Stomach (tissue), 19 donors: ENCODE measurements at places on chromosomes 12 and 14. TPM values are rescaled to one million over a fixed set of nuclear protein-coding genes. Genes with fewer than 3 reads are reported as not detected.

DNA sequence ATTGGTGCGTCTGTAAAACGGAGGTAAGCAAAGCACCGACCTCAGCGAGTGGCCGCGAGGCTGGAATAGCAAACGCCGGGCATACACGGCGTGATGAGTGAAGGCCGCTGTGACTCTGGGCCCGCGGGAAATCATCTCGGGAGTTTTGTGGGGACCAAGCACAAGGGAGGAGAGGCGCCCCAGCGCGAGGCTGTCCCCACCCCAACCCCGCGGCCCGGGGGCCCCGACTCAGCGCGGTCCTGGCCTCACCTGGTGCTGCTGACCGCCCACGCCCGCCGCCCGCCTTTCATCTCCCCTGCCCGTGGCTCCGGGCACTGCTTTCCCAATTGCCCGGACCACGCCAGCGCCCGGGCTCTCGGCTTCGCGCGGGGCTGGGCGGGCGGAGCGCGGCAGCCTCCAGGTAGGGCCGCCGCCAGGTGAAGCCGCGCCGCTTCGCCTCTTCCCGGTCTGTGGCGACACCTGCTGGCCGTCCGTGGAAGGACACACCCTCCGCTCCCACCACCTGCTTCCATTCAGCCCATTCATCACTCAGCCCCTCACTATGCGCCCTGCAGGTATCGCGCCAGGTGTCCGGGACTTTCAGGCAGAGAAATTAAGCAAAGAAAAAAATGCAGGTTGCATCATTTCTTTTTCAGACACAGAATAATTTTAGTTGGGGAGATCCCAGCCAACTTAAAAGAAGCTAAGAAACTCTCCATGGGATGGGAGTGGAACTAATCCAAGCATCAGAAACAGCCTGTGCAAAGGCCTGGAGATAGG lies 360.4 kb downstream of the MED13L start:
- H3K4me1 ChIP-seq, result peaks cover 6% of the 10 kb centered on the region
- no peaks in the 10 kb centered on the region for H3K36me3 ChIP-seq
- no peaks in the 10 kb centered on the region for H3K27me3 ChIP-seq
- peak overlapping the region; percentile 19 for H3K4me3 ChIP-seq

- H3K27me3 ChIP-seq, result no peaks in the 10 kb centered on the region
- H3K4me3 ChIP-seq, result no peak overlapping the region
- peaks cover 5% of the 10 kb centered on the region for H3K4me1 ChIP-seq
- no peak overlapping the region for H3K27ac ChIP-seq
- DNase-seq, result no peak
- no peaks in the 10 kb centered on the region for H3K36me3 ChIP-seq
Measured at GRCh38 chr12:52180971-52181628, 10.7 kb downstream of the KRT80 start.

DNA sequence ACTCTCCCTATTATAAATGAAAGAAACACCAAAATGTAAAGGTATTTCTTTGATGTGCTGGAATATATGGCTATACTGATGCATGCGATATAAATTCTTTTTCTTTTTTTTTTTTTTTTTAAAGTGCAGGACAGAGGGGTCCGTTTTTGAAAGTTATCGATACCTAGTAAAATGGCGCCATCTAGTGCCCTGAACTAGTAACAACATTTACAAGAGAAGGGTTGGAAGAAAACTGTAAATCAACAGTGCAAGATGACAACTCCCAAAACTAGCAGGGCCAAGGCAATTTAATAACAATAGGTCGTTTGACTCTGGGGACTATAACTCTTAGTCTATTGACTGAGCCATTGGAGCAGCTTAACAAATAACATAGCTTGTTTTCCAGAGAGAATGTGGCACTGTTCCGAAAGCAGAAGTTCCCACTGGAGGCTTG lies 137.7 kb downstream of the SPTSSA start:
- DNase-seq, result no peak
- H3K4me1 ChIP-seq, result peaks cover 8% of the 10 kb centered on the region
- no peak overlapping the region for H3K4me3 ChIP-seq
- H3K36me3 ChIP-seq, result no peaks in the 10 kb centered on the region
- no peaks in the 10 kb centered on the region for H3K27me3 ChIP-seq

PRB2 gene
- not detected for total RNA-seq

DNA sequence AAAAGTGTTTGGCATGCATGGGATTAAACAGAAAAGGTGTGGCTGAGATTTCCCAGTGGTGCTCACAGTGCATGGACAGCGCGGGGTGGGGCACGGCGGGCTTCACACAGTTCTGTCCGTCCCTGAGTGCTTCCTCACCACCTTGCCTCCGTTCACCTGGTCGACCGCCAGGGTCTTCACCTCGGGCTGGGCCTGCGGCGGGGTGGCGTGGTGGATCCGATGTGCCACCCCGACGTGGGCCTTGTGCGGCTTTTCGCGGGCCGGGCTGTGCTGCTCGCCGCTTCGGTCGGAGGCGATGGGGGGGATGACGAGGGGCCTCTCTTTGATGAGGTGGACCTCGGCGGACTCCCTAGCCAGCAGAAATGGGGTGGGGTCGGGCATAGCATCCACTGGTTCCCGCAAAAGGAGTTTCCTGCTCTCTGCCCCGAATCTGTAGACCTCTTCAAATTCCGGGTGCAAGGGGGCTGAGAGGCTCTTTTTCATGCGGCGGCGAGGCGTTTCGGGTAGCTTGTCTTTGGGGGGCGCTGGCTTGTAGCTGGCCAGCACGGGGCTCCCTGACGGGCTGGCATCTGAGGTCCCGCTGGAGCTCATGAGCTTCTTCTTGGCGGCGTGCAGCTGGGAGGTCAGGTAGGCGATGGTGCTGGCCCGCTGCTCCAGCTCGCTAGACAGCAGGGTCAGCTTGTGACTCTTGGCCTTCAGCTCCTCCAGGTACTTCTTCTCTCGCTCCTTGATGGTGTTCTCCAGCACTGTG lies 35.5 kb downstream of the CCDC92 start:
- no peak overlapping the region for H3K4me3 ChIP-seq
- no peaks in the 10 kb centered on the region for H3K27me3 ChIP-seq
- no peak overlapping the region for H3K27ac ChIP-seq
- no peak for DNase-seq
- peaks cover 5% of the 10 kb centered on the region for H3K4me1 ChIP-seq

GRCh38 chr12:27913999-27914614 lies 58.4 kb downstream of the PTHLH start:
- H3K4me3 ChIP-seq, result no peak overlapping the region
- H3K27me3 ChIP-seq, result no peaks in the 10 kb centered on the region
- no peaks in the 10 kb centered on the region for H3K4me1 ChIP-seq
- no peak overlapping the region for H3K27ac ChIP-seq

CLECL1 gene
- total RNA-seq, result not detected

DNA sequence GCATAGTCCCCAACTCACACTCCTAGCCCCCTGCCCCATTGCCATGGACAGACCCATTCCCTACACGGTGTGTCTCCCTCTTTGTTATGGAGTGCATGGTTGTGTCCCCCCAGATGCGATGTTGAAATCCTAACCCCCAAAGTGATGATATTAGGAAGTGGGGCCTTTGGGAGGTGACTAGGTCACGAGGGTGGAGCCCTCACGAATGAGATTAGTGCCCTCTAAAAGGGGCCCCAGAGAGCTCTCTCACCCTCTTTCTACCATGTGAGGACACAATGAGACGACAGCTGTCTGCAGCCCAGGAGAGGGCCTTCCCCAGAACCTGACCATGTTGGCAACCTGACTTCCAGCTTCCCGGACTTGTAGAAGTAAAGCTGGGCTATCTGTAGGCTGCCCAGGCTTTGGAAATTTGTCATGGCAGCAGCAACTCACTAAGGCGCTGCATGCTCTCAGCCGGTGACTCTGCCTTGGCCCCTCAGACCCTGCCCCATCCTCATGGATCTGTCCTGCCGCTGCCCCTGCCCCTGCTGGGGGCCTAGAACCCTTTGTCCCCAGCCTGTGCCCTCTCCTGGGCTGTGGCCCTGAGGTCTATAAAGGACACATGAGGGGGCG lies 318.1 kb upstream of the RTL1 start:
- H3K27me3 ChIP-seq, result no peaks in the 10 kb centered on the region
- H3K4me1 ChIP-seq, result no peaks in the 10 kb centered on the region
- DNase-seq, result no peak
- H3K4me3 ChIP-seq, result no peak overlapping the region

KCNA5 gene
- not detected for total RNA-seq

DNA sequence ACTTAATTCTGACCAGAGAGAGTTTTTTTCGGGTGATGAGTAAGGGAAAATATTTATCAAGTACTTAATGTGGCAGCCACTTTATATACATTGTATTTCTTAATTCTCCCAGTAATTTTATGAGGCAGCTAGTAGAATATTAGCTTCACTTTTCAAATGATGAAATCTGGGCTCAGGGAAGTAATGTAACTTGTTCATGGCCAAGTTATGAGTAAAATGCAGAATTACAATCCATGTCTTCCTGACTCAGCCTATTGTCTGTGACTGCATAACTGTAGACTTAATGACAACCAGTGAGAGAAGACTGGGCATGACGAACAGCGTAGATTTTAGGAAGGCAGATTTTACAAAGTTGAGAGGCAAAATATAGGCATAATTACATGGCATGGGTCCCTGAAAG lies 106.7 kb upstream of the MIS18BP1 start:
- H3K27ac ChIP-seq, result no peak overlapping the region
- no peaks in the 10 kb centered on the region for H3K4me1 ChIP-seq
- no peaks in the 10 kb centered on the region for H3K36me3 ChIP-seq
- H3K4me3 ChIP-seq, result no peak overlapping the region

RBM19 gene
- 25.9 TPM for total RNA-seq

- peaks cover 19% of the 10 kb centered on the region for H3K4me1 ChIP-seq
- H3K27ac ChIP-seq, result no peak overlapping the region
- peaks cover 1% of the 10 kb centered on the region for H3K36me3 ChIP-seq
- H3K27me3 ChIP-seq, result no peaks in the 10 kb centered on the region
- DNase-seq, result no peak
- no peak overlapping the region for H3K4me3 ChIP-seq
Measured at GRCh38 chr14:89564286-89564957, 147.4 kb upstream of the FOXN3 start.

- no peak overlapping the region for H3K4me3 ChIP-seq
- no peak for DNase-seq
- peaks cover 7% of the 10 kb centered on the region for H3K4me1 ChIP-seq
- no peak overlapping the region for H3K27ac ChIP-seq
Measured at GRCh38 chr14:49494836-49495235, 91.3 kb downstream of the RPS29 start.

GRCh38 chr12:122350141-122350848 lies 72.2 kb downstream of the CLIP1 start:
- H3K36me3 ChIP-seq, result peaks cover 87% of the 10 kb centered on the region
- H3K4me1 ChIP-seq, result peaks cover 6% of the 10 kb centered on the region
- H3K27me3 ChIP-seq, result no peaks in the 10 kb centered on the region
- no peak overlapping the region for H3K4me3 ChIP-seq
- no peak for DNase-seq
- peak overlapping the region; percentile 39 for H3K27ac ChIP-seq

TRHDE gene
- total RNA-seq, result 1.4 TPM

SOAT2 gene
- total RNA-seq, result not detected

- H3K36me3 ChIP-seq, result no peaks in the 10 kb centered on the region
- no peak overlapping the region for H3K27ac ChIP-seq
- H3K4me3 ChIP-seq, result no peak overlapping the region
- H3K27me3 ChIP-seq, result no peaks in the 10 kb centered on the region
- DNase-seq, result no peak
- H3K4me1 ChIP-seq, result no peaks in the 10 kb centered on the region
Measured at GRCh38 chr14:54147282-54147681, 190.7 kb upstream of the BMP4 start.

DNA sequence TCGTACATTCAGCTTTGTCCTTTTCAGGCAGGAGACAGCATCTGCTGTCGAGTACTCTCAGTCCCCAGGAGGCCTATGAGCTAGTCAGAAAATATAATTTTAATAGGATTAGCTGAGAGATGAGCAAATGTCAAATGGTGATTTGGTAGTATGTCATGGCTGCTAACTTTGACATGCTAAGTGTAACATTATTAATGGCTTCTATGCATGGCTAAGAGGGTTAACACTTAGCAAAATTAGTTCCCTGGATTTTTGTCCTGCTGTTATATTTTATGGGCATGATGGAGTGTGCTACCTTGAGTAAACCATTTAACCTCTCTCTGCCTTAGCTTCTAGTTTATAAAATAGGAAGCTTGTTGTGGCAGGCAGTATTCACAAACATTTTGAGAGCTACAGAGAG lies 2.9 kb upstream of the PCNX1 start:
- no peak for DNase-seq
- peaks cover 40% of the 10 kb centered on the region for H3K4me1 ChIP-seq

DNA sequence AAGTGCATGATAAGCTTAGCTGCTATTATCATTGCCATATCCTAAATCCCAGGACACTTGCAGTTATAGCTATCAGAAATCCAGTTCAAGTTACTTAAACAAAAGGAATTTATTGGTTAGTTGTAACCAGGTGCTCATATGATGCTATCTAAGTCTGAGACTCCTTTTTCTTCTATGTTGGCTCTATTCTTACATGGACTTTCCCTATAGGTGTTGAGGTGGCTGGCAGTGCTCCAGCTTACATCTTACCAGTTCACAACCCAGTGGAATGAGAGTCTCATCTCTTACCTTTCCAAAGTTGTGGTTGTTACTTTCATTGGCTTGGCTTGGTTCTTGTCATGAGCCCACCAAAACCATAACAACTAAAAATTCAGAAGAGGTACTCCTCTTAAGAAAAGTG lies 94.6 kb downstream of the DACT1 start:
- no peaks in the 10 kb centered on the region for H3K27me3 ChIP-seq
- no peaks in the 10 kb centered on the region for H3K36me3 ChIP-seq
- no peak for DNase-seq
- H3K27ac ChIP-seq, result no peak overlapping the region

KRT86 gene
- not detected for total RNA-seq
